ENCODE measurements at places on chromosomes 7 and 10.

- DNase-seq = no peak
These were observed 17.6 kb downstream of the GPRIN2 start for GRCh38 chr10:46538717-46539426.

DNA sequence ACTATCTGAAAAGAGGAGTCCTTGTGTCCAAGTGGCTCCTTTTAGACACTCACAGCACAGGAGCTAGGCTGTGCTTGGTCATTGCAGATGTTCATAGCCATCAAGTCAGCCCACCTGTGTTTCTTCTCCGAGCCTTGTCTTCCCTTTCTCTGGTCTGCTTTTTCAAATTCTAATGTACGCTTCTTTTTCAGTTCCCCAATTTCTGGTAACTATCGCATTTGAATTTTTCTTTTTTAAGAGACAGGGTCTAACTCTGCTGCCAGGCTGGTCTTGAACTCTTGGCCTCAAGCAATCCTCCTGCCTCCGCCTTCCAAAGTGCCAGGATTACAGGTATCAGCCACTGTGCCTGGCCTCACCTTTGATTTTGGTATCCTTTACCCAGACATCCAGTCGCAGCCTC lies 18.9 kb downstream of the APBB1IP start:
- no peak for DNase-seq

GRCh38 chr7:93051660-93052059 lies 66.1 kb downstream of the SAMD9 start:
- DNase-seq = no peak

DNA sequence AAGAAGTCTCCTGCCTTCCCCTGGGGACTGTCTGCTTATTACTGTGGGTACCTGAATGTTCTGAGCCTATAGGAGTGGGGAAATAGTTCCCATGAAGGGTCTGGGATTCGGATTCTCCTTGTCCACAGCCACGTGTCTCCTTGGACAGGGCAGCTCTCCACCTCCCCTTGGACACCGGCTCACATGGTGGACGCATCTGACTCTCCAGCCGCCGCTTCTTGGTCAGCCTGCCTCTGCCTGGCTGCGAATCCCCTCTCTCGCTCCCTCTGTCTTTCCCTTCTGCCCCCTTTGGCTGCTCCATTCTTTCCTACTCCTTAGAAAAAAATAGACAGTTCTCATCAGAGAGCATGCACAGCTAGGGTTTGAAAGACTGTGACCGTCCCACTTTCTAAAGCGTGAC lies 46.9 kb downstream of the JAKMIP3 start:
- DNase-seq = no peak

DNA sequence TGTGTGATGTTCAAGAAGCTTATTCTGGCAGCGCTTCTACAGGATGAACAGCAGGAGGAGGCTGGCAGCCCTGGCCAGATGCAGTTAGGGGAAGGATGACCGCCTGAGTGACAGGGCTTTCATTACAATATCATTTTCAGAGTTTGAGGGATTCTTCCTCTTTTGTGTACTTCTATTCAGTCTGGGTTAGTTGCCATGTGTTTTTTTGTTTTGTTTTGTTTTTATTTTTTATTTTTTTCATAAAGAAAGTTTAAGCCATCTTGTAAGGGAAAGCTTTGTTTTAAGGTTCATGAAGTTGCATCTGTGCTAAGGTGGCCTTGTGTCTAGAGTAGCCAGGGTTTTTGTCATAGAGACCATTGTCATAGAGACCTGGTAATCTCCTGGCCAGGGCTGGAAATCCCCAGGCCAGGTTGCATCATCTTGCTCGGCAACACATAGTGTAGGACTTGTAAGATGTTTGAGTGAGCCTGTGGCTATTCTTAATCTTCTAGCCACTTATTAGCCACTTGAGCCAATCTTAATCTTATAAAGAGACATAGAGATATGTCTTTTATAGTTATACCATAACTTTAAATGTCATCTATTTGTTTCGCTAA lies 230.5 kb upstream of the TMEM229A start:
- no peak for DNase-seq
